Stimulated activated CD4-positive, alpha-beta T cell treated with anti-CD3 and anti-CD28 coated beads, Interleukin-1b, Interleukin-23, amount 100 ng/mL, for 1 hour (primary cell): ENCODE measurements at places on chromosomes 1 and 21.

GRCh38 chr1:10631121-10631810, 156.5 kb downstream of the PEX14 start:
- no peak for DNase-seq

GRCh38 chr1:237976331-237976730, 85.6 kb upstream of the ZP4 start:
- DNase-seq: no peak

- DNase-seq: no peak
These were observed 13.0 kb downstream of the RGS1 start for GRCh38 chr1:192588546-192588945.

DNA sequence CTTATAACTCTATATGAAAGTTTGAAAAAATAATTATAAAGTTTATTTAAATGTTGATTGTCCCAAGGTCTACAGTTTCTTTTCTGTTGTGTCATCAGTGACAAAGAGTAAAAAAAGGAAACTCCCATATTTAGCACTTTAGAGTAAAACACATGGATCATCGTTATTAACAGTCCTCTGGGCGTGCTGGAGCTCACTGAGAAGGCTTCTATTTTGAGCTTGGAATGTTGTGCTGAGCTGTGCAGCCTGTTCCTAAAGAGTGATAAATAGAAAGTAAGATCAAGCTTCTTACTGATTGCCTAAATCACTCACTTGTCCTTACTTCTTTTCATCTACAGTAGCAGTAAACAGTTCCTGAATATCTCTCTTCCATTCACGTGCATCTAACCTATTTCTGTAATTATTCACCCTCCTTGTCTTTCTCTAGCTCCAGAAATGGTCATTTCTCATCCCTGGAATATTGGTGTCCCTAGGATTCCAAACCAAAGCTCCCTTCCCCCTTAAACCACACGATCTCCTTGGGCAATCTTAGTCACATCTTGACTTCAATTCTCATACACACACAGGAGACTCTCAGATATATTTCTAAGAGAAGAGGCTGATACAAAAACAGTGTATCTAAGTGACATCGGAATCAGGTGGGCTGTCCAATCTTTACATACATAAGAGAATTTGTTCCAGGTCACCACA, 11.9 kb downstream of the GBP5 start:
- no peak for DNase-seq

- DNase-seq: no peak
These were observed 71.2 kb downstream of the ARHGEF10L start for GRCh38 chr1:17610713-17611112.

DNA sequence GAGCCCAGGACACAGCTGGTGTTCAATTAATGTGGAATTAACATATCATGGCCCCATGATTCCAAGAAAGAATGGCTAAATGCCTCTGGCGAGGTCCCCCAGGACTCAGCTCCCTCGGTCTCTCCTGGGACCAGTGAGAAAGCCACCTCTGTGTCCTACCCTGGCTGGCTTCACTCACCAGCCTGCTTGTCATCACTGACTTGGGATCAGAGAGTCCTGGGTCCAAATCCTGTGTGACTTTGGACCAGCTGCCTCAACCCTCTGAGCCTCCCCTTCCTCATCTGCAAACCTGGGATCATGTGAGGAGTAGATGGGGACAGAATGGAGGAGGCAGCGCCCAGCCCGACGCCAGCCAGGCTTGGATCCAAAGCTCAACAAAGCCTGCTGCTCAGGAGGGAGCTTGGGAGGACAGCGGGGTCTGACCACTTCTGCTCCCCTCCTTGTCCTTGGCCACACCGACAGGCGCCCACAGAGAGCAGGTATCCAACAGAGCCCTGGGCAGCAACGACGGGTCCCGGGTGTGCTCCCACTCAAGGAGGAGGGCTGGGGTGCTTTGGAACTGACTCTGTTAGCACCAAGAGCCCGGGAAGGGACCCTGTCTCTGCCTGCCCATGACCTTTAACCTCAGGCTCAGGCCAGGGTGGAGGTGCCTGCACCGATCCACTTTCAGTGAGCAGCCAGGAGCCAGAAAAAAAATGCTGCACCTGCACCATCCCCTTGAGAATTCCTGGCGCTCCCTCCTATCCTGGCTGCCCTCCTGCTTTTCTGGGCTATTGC, 3.2 kb downstream of the SH2D5 start:
- no peak for DNase-seq

DNA sequence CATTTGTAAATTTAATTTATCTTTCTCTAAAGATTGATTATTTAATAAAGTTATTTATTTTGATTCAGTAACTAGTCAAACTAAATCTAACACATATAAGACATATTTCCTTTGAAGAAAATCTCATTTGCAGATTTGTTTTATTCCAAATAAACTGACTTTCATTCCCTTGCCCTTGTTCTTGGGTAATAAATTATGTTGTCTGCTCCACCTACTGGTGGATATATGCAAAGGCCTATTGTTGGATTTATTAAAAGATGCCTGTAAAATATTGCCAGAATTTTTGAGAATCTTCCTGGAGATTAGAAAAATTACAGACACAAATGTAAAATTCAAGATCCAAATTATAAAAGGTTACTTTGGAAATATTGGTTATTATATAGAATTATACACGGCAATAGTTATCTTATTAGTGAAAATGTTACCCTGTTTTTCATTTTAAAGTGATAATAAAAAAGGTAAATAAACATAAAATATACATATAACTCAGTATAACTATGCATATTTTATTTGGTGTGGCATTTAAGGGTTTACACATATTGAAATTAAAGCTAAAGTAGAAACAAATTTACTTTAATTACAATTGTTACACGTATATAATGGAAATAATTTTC, 116.1 kb downstream of the SPATA17 start:
- DNase-seq: no peak

DNA sequence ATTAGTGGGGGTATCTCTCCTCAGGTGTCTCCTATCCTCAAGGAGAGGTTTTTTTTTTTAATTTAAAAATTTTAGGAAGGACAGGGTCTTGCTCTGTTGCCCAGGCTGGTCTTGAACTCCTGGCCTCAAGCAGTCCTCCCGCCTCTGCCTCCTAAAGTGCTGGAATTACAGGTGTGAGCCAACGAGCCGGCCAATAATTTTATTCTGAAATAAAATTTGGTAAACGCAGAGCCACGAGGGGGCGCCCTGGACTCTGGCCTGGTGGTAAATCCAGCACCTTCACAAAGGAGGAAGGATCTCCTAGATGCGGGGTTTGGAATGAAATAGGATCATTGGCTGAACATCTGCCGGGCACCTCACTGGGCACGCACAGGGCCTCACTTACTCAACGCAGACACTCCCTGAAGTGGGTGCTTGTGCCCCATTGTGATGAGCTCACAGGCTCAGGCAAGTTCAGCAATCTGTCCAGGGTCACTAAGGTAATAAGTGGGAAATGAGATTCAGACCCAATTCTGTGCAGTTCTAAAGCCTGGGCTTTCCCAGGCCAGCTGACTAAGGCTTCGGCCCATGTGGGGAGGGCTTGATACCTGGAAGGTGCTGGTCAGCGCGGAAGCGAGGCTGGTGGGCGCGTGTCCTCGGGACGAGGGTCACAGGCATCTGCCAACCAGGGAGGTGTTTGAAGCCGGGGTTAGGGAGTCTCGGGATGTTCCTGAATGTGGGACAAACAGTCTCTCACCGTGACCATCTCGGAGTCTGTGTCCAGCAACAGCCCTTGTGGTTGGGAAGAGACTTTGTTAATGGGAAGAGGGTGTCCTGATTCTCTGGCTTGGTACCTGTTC, 32.7 kb upstream of the ETV3 start:
- DNase-seq: peak; percentile 14

DNA sequence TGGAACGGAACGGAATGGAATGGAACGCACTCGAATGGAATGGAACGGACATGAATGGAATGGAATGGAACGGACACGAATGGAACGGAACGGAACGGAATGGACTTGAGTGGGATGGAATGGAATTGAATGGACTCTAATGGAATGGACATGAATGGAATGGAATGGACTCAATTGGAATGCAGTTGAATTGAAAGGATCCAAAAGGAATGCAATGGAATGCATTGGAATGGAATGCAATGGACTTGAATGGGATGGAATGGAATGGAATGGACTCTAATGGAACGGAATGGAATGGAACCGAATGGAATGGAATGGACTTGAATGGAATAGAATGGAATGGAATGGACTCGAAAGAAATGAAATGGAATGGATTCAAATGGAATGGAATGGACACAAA, 102.4 kb upstream of the OR4F16 start:
- no peak for DNase-seq

DNA sequence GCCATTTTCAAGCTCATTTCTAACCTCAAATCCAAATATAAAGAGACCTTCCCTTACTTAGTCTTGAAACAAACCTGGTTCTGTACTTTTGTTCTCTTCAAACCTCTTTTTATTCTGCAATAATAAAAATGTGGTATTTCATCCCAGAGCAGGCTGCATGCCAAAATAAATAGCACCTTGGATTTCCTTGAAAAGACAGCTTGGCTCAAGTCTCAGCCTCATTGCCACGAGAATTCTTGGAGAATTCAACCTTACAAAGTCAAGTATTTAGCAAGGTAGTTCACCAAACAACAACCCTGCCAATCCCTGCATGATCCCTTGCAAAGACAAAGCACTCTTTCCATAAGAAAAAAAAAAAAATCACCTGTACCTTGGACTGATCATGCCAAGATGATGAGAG, 33.8 kb downstream of the KANK4 start:
- no peak for DNase-seq

DNA sequence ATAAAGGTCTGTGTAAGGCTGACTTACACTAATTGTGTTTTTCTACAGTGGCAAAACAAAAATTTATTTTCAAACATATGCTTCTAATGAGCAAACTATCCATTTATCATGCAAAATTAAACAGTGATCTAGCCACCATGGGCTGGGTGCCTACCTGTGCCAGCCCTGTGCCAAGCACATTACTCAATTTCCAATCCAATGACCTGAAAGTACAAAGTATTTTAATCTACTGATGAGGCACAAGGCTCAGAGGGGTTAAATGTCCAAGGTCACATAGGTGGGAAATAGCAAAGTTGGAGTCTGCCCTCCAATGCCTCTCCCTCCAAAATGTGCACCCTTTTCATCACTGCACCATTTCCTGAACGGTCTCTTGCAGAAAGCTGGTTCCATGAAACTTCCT, 279.1 kb upstream of the FMN2 start:
- DNase-seq: no peak

DNA sequence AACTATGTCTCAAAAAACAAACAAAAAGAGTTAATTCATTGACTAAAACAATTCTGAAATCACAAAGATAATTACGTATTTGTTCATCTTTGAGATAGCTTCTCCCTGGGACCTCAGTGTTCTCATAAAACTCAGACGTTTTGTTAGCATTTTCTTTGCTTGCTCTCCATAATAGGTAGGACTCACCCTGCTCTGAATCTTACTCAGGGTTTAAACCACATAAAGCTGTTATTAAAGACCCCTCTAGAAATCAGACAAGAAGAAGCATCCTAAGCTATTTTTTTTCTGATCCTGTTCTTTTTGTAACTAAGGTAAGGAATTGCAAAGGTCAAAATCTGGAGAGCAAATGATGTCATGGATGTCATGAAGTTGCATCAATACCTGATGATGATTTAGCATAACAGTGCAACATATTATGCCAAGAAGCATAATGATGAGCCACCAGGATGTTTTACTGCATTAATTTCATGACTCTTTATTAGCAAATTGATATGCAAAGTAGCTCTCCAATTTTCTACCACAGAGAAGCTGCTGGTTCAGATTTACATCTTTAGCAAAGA, 2.4 kb downstream of the FBXO42 start:
- no peak for DNase-seq

- no peak for DNase-seq
These were observed 33.7 kb downstream of the AADACL4 start for GRCh38 chr1:12677565-12677964.

DNA sequence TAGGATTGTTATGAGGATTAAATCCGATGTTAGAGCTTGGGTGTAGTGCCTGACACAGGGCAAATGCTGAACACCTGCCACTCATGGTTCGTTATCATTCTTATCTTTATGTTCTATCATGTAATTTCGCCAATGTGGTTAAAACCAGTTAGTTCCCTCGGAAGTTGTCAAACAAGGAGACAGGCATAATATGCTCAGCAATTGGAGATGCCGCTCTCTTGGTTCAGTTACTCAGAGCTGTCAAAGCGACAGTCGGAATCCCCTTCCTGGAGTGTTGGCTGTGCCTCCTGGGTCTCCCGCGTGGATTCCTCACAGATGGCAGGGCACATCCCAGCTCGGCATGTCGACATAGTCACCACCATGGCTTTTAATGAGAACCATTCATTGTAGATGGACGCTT, 192.2 kb downstream of the ROR1 start:
- no peak for DNase-seq

GRCh38 chr1:212518188-212519054, 85.7 kb downstream of the NENF start:
- no peak for DNase-seq

DNA sequence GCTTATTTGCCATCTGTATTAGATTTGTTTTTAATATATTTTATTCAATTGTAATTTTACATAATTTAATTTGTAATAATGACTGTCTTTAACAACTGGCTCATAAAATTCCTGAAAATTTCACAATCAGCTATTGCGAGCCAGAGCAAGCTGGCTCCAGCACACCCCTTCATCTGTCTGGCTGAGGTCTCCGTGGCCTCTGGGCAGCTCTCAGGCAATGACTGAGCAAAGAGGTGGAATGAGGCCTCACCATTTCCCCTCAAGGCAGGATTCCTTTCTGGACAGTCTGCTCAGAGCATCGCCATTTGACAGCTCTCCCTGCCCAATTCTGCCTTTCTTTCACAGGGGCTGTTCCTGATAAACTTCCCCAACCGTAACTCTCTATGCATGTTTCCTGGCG, 5.8 kb upstream of the KANK4 start:
- no peak for DNase-seq

DNA sequence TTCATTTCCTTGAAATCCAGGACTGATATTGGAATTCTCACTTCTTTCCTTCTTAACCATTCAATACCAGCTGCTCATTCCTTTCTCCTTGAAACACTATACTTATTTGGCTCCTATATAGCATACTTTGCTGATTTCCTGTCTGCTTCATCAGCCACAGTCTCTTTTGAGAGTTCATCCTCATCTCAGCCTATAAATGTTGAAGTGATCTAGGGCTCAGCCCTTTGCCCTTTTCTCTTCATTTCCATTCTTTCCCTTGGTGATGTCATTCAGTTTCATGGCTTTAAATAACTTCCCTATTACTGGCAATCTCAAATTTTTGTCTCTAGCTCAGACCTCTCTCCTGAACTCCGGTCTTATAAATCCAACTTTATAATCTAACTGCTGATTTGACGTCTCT, 24.1 kb upstream of the RABGAP1L start:
- DNase-seq: no peak

- no peak for DNase-seq
These were observed 41.2 kb downstream of the ENAH start for GRCh38 chr1:225611537-225612223.

DNA sequence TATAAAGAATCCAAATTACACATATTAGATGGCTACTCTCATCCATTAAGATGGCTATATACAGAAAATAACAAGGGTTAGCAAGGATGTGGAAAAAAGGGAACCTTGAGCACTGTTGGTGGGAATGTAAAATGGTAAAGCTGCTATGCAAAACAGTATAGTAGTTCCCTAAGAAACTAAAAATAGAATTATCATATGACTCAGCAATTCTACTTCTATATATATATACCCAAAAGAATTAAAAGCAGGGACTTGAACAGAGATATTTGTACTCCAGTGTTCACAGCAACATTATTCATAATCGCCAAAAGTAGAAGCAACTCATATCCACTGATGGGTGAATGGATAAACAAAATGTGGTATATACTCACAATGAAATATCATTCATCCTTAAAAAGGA, 126.1 kb downstream of the KCNH1 start:
- no peak for DNase-seq

- no peak for DNase-seq
These were observed 268.0 kb downstream of the PTPRC start for GRCh38 chr1:198906739-198907422.

GRCh38 chr1:26900001-26900814, at the start of gene GPATCH3:
GPATCH3 (minus strand) TSS chr1:26900467; CDS start chr1:26900442, 25 bp downstream.
- DNase-seq: peak; percentile 76
